PC-3 (cell line): ENCODE measurements at places on chromosomes 1 and 21.

DNA sequence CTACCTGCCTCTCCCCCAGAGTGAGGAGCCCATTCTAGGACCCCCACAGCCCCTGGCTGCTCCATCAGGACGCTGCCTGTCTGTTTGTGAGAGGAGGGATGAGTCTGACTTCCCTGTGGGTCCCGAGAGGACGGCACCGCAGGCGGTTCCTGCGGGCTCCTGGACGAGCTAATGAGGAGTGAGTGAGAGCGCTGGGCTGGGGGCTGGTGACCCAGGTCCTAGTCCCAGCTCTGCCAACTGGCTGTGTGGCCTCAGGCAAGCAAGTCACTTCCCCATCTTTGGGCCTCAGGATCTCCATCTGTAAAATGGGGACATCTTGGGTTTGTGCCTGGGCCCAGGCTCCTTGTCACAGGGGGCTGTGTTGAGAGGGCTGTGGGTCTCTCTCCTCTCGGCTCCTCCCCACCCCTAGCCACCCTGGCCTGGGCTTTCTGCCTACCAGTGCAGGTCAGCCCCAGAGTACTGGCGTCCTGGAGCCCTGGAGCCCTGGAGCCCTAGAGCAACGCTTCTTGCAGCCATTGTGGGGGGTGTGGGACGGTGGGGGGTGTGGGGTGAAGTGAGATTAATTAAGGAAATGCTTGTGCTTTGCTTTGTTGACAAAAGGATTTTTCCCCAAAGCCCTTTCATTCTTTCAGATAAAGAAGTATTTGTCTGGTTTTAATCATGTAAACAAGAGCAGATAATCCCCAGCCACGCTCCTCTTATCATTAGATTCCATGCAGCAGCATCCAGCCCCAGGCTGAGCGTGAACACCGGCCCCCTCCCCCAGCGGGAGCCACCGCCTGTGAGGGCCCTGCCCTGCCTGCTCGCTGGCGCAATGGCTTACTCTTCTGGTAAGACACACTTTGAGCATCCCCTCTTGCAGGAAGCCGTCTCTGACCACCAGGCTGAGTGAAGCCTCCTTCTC lies 26.8 kb downstream of the SLC1A7 start:
- peaks cover 11% of the 10 kb centered on the region for H3K4me1 ChIP-seq
- H3K27ac ChIP-seq, result no peak overlapping the region
- no peak overlapping the region for H3K4me3 ChIP-seq
- no peak for DNase-seq
- H3K36me3 ChIP-seq, result no peaks in the 10 kb centered on the region

DNA sequence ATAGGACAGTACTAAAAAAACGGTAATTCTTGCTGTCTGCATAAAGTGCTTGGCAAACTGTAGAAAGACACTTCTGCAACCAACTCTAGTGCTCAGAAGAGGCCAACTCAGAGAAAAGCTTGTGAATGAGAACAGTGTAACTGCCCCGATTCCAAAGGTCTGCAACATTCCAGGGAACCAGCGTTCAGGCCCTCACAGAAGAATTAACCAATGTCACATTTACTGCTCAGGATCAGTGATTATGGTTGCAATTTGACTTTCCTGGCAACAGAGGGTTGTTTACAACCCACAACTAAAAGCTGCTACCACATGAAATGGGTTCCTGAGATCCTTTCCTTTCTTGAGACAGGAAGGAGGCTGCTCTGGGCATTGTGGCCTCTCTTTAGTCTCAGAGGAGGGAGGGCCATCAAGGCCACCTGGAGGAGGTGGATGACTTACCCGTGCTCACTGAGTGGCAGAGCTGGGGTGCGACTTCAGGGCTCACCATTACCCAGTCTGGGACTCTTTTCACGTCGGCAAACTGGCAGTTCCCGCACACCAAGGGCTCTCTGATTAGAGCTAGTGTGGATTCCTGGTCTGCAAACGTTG lies 15.3 kb downstream of the SRSF4 start:
- H3K27me3 ChIP-seq, result no peaks in the 10 kb centered on the region

GRCh38 chr1:206554211-206554610 lies 46.9 kb downstream of the RASSF5 start:
- H3K27ac ChIP-seq, result no peak overlapping the region
- DNase-seq, result no peak
- H3K4me1 ChIP-seq, result peaks cover 28% of the 10 kb centered on the region
- H3K36me3 ChIP-seq, result no peaks in the 10 kb centered on the region

GRCh38 chr1:174812656-174813055 lies 187.1 kb upstream of the CACYBP start:
- peaks cover 11% of the 10 kb centered on the region for H3K4me1 ChIP-seq
- no peak overlapping the region for H3K27ac ChIP-seq
- no peak overlapping the region for H3K4me3 ChIP-seq
- peak; percentile 6 for DNase-seq

GRCh38 chr1:84550826-84551225 lies 23.4 kb downstream of the CTBS start:
- DNase-seq, result no peak
- H3K36me3 ChIP-seq, result no peaks in the 10 kb centered on the region
- H3K4me1 ChIP-seq, result no peaks in the 10 kb centered on the region
- H3K27me3 ChIP-seq, result no peaks in the 10 kb centered on the region

DNA sequence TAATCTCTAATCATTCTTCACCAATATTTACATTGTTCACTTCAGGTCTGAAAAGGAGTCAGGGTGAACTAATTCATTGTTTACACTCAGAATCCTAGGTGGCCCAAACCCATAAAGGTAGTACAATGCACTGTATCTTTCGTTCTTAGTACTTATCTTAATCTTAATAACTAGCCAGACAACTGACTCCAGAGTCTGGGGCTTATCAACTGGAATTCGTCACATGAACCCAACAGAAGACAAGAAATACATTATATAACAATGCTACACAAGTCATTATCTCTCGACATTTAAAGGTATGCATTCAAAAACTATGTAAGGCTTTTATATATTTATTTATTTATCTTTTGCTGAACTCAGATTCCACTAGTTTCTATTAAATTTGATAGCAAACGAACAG lies 125.9 kb upstream of the ESRRG start:
- no peak overlapping the region for H3K4me3 ChIP-seq
- no peaks in the 10 kb centered on the region for H3K4me1 ChIP-seq
- no peaks in the 10 kb centered on the region for H3K36me3 ChIP-seq
- no peak for DNase-seq
- H3K27ac ChIP-seq, result no peak overlapping the region

- no peak overlapping the region for H3K4me3 ChIP-seq
- H3K4me1 ChIP-seq, result no peaks in the 10 kb centered on the region
- no peak overlapping the region for H3K27ac ChIP-seq
- H3K27me3 ChIP-seq, result no peaks in the 10 kb centered on the region
Observed at GRCh38 chr1:63782982-63783381, 9.2 kb downstream of the ROR1 start.

DNA sequence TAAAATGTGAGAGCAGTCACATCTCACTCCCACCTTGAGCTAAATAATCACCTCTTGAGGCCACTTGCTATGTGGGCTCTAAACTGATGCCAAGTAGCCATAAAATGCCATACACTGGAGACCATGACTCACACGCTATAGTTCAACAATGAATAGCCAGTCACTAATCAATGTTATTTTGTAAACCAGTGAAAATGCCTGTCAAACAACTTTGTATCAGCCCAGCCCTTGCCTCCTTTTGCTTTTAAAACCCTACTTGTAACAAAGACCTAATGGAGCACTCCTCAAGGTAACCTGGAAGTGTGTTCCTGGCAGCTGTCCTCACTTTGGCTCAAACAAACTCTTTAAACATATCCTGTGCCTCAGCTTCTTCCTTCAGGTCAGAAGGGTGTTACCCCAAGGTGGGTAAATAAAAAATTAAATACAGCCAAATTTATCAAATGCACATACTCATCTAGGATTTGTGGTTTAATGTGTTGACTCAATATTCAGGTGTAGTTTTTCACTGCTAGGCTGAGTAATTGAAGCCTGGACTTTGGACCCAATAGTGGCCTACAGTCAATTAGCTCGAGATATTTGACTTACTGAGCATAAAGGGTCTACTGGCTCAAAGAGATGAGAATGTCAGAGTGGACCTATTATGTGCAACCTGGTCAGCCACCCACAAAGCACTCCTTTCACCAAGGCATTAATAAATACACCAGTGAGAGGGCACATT lies 154.3 kb downstream of the COQ8A start:
- peak overlapping the region; percentile 2; the same call in 1 of the 2 replicates for H3K4me3 ChIP-seq
- DNase-seq, result peak; percentile 92
- H3K36me3 ChIP-seq, result peaks cover 6% of the 10 kb centered on the region
- H3K27ac ChIP-seq, result peak overlapping the region; percentile 77

DNA sequence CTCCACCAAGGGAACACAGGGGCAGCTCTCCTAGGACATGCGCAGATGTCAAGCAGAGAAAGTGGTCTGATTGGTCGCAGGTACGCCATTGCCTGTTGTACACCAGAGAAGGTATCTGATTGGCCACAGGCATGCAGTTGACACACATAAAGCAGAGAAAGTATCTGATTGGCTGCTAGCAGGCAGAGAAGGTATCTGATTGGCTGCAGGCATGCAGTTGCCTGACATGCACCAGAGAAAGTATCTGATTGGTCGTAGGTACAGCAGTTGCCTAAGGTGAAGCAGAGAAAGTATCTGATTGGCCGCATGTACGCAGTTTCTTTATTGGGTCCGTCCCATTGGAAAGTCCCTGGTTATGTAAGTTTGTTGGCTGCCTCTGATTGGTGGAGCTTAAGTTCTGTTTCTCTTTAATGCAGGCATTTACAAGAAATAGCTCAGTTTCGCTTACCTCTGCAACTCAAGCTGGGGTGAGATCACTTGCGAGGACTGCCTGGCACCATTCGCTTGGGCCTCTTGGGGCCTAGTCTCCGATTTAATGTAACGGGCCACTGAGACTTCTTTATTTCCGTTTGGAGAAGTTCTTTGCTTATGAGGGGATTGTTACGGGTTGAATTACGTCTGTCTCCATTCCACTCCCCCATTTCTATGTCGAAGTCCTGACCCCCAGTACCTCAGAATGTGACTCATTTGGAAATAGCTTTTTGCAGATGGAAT lies 74.2 kb downstream of the SIK1 start:
- no peak overlapping the region for H3K27ac ChIP-seq
- H3K27me3 ChIP-seq, result no peaks in the 10 kb centered on the region
- H3K36me3 ChIP-seq, result no peaks in the 10 kb centered on the region
- peak; percentile 12 for DNase-seq
- no peaks in the 10 kb centered on the region for H3K4me1 ChIP-seq
